ENCODE measurements at places on chromosomes 7 and 10.
A peak's percentile ranks its signal among the peaks of the same experiment; 100 is the strongest.

- DNase-seq = no peak
Observed at GRCh38 chr10:52098130-52098529, 216.0 kb upstream of the DKK1 start.

DNA sequence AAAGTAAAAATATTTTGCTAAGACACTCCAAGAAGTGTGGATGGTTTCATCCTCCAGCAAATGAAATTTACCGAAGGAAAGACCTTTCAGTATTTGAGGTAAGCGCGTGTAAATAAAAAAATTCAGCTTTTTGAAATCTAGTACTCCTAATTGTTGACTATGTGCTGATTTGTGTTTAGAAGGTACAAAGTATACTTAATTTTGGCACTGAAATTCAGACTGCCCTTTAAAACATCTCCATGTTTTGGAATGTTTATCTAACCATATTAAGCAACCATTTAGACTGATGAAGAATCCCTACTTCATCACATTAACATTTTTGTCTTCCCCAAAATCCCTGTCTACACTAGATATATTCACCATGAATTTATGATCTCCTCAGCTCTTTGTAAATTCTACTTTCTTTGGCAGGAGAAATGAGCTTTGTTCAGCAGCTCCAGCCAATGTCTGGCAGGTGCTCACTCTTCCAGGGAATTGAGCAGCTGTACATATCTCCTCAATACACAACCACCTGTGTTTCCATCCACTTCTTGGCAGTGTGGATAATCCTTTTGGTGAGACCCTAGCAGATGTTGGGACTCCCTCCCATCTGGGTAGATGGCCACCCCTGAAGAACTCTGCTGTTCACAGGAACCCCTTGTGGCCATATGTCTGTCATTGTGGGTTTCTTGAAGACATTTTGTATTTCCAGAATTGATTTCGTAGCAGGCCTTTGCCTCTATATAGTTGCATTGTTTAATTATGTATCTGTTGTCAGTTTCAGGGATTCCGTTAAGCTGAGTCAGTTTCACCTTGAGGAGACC is 129.4 kb upstream of the SAMD8 start:
- DNase-seq = no peak

GRCh38 chr7:37187179-37187578 is 261.5 kb downstream of the ELMO1 start:
- DNase-seq = no peak

- DNase-seq = no peak
Observed at GRCh38 chr7:75817116-75817515, 3.5 kb upstream of the CCL24 start.

DNA sequence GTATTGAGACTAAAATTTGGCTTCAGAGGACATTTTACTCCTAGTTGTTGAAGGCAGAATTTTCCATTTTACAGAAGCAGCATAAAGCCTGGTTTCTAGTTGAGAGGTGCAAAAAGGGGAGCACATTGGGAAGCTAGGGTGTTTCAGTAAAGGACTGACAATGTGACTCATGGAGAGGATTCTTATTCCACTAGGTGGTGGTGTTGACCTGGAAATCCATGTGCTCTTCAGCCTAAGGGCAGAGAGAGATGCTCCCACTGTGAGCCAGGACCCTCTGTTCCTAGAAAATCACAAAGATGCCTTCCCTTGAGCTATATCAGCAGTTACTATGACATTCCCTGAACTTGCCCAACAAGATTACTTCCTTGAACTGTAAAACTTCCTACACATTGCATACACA is 687.8 kb downstream of the IPMK start:
- DNase-seq = no peak

GRCh38 chr10:112615269-112615668 is 168.3 kb downstream of the VTI1A start:
- DNase-seq = no peak

- DNase-seq = peak; percentile 27
Observed at GRCh38 chr10:124743191-124744101, 732 bp downstream of the FAM53B start.

DNA sequence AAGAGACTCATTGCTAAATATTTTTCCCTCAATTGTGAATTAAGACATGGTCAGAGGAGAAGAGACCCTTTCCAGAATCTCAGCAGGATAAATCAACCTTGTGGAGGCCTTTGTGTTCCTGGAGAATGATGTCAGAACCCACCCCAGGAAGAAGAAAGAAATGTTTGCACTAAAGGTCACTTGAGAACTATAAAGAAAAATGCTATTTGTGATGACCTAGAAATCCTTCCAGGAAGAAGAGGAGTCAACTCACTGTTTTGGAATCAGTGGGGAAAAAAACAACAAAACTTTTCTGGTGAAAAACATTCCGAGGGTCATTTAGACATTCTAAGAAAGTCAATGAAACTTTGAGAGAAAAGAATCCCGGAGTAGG is 129.1 kb upstream of the ANKRD1 start:
- DNase-seq = no peak

GRCh38 chr10:91022924-91023699 is 102.2 kb upstream of the ANKRD1 start:
- DNase-seq = no peak

GRCh38 chr7:5195157-5195556 is 5.1 kb downstream of the WIPI2 start:
- DNase-seq = no peak

GRCh38 chr10:15068802-15069201 is 19.8 kb downstream of the ACBD7 start:
- DNase-seq = no peak

- DNase-seq = no peak
Observed at GRCh38 chr7:151399305-151399601, 10.6 kb downstream of the WDR86 start.

DNA sequence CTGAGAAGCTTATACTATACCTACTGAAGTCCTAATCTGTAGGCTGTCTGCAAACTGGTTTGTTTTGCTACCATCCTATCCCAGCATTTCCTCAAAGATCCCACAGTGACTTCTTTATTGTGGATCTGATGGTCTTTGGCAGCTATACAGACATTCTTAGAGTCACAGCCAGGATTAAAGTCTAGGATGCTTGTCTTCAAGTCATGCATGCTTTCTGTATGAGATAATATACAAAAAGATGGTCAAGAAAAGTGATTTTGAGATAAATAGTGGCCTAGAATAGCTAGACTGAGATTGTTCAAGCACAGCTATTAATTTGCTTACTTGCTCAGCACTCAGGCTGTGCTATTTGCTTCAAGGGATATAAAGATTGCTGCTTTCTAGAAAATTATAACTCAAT is 454.4 kb downstream of the AUTS2 start:
- no peak for DNase-seq

GRCh38 chr7:3730276-3730675 is 429.2 kb downstream of the SDK1 start:
- no peak for DNase-seq

- DNase-seq = no peak
Observed at GRCh38 chr7:39091145-39091544, 113.4 kb downstream of the POU6F2 start.

- DNase-seq = no peak
Observed at GRCh38 chr10:58806970-58807628, 294.4 kb downstream of the BICC1 start.

GRCh38 chr10:126798649-126799048 is 106.6 kb upstream of the DOCK1 start:
- no peak for DNase-seq

DNA sequence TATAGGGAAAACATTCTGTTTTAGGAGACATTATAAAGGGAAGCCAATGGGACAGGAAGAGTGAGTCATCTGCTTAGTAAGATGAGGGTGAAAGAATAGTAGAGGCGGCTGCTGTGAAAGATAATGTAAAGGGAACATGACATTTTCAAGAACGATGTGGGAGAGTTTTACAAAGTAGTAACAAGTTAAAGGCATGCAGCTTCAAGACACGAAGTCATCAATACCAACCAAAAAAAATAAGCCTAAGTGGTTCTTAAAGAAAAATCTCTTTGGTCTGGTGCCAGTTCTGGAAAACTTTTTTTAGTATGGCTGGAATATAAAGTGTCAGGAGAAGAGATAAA is 6.1 kb downstream of the GSTO1 start:
- DNase-seq = no peak

DNA sequence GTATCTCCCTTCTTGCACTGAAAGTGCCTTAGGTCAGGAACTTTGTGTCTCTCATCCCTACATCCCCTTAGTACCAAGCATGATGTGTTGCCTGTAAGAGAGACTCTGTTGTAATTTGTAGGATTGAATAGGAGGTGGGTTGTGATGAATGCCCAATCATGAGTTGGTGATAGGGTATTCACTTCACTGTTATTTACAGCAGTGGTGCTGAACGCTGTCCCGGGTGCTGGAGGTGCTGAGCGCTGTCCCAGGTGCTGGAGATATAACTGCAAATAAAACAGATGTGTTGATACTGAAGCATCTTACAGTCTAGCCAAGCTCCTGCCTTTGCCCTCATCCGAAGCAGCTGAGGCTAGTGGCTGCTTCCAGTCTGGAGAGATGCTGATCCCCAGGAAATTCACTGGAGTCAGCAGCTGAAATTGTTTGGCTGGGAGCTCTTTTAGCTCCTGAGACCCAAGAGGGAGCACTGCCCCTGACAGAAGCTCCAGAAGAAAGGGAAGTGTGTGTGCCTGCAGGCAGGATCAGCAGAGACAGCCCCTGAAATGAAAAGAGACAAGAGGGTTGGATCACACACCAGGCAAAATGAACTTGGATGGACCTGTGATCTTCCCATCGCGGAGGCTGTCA is 183.4 kb downstream of the SORCS3 start:
- DNase-seq = no peak

DNA sequence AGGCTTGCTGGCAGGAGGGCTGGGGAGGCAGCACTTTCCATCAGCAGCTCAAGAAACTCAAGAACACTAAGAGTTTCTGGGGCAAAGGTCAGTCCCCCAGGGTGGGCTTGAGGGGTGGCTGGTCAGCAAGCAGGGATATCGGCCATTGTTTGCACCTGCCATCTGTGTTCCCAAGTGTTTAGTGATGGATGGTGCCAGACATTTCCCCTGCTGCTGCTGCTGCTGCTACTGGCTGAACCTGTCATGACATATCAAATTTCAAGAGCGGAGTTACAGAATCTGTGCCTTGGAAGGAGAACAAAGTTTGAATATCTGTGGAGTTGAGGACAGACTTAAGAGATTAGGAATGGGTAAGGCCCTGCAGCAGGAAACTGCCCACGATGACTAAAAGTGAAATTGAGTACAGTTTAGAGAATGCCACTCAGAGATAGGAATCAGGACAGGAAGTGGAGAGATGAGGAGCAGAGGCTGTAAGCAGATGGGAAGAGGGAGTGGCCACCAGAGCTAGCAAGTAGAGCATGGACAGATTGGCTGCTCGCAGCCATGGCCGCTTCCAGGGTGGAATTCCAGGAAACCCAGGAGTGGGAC is 39.2 kb upstream of the PPP1R3C start:
- no peak for DNase-seq

DNA sequence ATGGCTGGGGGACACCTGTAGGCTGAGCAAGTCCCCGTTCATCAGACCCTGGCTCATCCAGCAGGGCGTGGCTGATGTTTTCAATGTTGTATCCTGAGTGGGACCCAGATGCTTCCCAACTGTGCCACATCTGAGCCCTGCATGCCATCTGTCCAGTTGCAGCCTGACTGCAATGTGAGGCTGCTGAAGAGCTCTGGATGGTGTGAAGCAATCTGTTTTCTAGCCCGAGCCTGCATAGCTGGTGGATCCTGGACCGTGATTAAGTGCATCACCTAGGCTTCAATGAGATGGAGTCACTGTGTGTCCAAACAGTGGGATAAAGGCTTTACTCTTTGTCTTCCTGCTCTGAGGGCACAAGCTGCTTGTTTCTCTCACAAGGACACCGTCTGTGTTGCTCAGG is 99.8 kb downstream of the TCF7L2 start:
- DNase-seq = no peak

- no peak for DNase-seq
Observed at GRCh38 chr7:44469461-44470134, 20.9 kb downstream of the NUDCD3 start.

DNA sequence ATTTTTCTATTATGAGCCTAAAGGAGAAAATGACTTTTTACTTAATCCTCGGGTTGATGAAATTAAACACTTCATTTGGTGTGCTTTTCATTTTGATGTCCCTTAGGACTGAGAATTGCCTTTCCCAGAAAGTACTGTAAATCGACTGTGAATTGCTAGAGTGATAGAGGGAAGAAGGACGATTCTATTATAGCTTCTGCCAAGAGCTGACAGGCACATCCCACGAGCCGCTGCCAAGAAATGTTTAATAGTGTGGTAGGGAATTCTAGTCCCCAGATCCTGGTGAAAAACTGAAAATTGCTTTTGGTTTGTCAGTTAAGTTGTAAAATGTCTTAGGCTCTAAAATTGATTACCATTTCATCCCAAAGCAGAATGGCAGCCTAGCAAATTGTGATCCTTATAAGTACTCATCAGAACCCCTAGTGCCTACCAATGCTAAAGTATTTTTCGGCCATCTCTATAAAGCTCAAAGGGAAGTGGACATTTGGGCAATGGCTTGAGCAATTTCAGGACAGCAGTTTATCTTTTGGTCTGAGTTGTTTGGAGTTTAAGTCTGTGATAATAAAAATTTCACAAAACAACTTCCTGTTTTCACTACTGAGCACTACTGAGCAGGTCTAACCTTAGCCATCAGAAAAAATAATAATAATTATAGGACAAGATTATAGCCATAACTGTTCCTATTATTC is 44.6 kb upstream of the HYCC1 start:
- no peak for DNase-seq

DNA sequence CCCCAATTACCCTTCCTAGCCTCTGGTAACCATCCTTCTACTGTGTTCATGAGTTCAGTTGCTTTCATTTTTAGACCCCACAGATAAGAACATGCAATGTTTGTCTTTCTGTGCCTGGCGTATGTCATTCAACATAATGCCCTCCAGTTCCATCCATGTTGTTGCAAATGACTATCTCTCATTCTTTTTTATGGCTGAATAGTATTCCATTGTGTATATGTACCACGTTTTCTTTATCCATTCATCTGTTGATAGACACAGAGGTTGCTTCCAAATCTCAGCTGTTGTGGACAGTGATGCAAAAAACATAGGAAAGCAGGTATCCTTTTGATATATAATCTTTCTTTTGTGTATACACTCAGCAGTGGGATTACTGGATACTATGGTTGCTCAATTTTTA is 51.2 kb downstream of the RAPGEF5 start:
- DNase-seq = no peak

GRCh38 chr10:6486309-6486708 is 93.8 kb downstream of the PRKCQ start:
- no peak for DNase-seq

GRCh38 chr7:122299624-122300210 is 4.8 kb downstream of the FEZF1 start:
- no peak for DNase-seq

GRCh38 chr7:30974605-30975255 is 11.0 kb downstream of the GHRHR start:
- DNase-seq = no peak

GRCh38 chr10:36256166-36256565 is 614.1 kb upstream of the FZD8 start:
- no peak for DNase-seq

GRCh38 chr10:75410132-75411005 is 8.8 kb upstream of the ZNF503 start:
- no peak for DNase-seq

- no peak for DNase-seq
Observed at GRCh38 chr10:16592378-16592777, 70.7 kb upstream of the C1QL3 start.
